A549 treated with Mapracorat at 1 μM for 4 hours (cell line): ENCODE measurements at places on chromosomes 5 and 9. TPM values are rescaled to one million over a fixed set of nuclear protein-coding genes. Genes with fewer than 3 reads are reported as not detected.

DIRAS2 gene
- 0.06 to 0.13 TPM in 2 of 5 replicates, not detected in the others for total RNA-seq

GARIN3 gene
- not detected in 5 replicates for total RNA-seq

TLR4 gene
- 0.06 to 0.16 TPM (median 0.10 TPM) in 5 replicates for total RNA-seq

PCDHB3 gene
- total RNA-seq: 8.7 TPM in 1 of 5 replicates, not detected in the others

CNTLN gene
- total RNA-seq: 4.4 to 6.0 TPM (median 5.4 TPM) in 5 replicates

KIF12 gene
- total RNA-seq: 2.0 to 2.6 TPM (median 2.2 TPM) in 5 replicates

SLC6A7 gene
- total RNA-seq: 0.05 TPM in 1 of 5 replicates, not detected in the others

RUFY1 gene
- 26.1 to 28.8 TPM (median 27.1 TPM) in 5 replicates for total RNA-seq

GPR21 gene
- total RNA-seq: not detected in 5 replicates

WHRN gene
- total RNA-seq: 5.0 to 8.2 TPM (median 6.9 TPM) in 5 replicates

LIX1 gene
- total RNA-seq: not detected in 5 replicates

TSSK1B gene
- total RNA-seq: not detected in 5 replicates

NACC2 gene
- total RNA-seq: 22.1 to 39.3 TPM (median 34.7 TPM) in 5 replicates

NUDT12 gene
- total RNA-seq: 1.5 to 1.9 TPM (median 1.7 TPM) in 5 replicates

ZFP62 gene
- 7.8 to 9.5 TPM (median 8.4 TPM) in 5 replicates for total RNA-seq

HDHD3 gene
- total RNA-seq: 18.5 to 26.2 TPM (median 22.2 TPM) in 5 replicates

FAM151B gene
- 1.1 to 2.3 TPM (median 1.5 TPM) in 5 replicates for total RNA-seq

SMAD5 gene
- total RNA-seq: 13.7 to 42.0 TPM (median 32.7 TPM) in 5 replicates

EIF4E1B gene
- not detected in 5 replicates for total RNA-seq

CXXC5 gene
- 13.8 to 20.9 TPM (median 19.3 TPM) in 5 replicates for total RNA-seq
